ENCODE measurements at places on chromosomes 6 and 20.

DNA sequence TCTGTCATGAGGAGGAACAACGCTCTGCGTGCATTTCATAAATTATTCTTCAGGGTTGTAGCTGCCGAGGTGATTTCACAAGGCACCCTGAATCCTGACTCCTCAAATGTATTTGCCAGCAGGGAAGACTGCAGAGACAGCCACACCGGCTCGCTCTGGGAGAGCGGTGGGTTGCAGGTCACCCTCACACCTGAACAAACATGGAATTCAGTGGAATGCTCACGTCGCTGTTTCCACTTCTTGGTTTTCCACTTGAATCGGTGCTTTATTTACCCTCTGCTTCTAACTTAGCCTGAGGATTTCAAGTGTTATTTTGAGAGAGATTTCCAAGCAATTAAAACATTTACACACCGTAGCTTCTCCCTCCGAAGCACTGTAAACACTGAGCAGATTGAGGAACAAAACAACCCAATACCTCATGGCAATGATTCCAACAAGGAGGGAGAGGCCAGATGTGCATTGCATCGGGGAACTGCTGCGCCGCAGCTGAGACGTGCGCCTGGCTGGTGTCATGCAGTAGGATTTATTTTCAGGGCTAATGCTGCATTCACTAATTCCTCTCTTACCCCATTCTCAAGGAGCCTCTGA lies 59.5 kb upstream of the GGTLC1 start:
- no peak for DNase-seq

- DNase-seq = no peak
Measured at GRCh38 chr6:94785514-94785913, 791.8 kb upstream of the MANEA start.

- DNase-seq = no peak
Measured at GRCh38 chr6:14500809-14501208, 383.2 kb downstream of the CD83 start.

DNA sequence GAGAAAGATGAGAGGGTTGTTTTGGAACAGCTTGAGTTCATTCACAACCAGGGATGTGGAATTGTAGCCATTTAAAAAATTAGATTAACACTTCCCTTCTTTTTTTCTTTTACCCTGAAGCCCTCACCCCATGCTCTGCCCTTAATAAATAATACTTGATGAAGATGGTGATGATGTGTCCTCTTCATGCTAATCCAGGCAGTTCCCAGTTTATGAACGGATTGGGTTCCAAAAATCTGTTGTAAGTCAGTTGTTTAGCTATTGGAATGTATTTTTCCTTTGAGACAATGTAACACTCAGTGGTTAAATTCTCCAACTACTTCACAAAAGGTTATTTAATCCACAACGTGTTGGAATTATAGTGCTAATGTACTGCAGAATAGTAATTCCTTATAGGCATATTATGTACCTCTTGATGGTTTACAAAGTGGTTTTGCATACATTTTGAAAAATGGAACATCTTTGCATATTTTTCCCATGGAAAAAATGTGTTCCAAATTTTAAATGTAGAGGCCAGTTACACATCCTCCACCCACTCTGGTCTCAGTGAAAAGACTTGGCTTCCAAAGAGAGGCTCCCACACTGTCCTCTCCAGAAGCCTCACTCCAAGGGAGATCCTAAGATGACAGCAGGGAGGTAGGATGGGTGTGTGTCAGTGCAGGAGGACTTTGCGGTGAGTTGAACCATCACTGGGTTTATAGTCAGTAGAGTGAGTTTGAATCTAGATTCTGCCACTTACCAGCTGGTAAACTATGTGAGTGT lies 45.8 kb upstream of the CEP162 start:
- DNase-seq = no peak

DNA sequence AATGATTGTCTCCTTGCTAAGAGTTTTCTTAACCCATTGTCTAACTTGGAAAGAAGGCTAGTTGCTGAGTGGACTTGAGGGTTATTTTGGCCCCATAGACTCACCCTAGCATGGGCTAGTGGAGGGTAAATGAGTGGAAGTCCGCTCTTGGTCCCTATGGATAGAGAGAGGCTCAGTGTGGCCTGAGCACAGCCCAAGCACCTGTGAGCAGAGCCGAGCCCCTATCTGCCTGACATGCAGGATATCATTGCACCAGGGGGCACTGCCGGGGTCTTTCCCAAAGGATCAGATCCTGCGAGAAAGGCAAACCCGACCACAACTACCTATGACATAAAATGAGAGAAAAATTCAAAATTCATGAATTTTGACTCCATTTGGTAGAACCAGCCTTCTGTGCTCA lies 70.6 kb upstream of the GGTLC1 start:
- DNase-seq = no peak

DNA sequence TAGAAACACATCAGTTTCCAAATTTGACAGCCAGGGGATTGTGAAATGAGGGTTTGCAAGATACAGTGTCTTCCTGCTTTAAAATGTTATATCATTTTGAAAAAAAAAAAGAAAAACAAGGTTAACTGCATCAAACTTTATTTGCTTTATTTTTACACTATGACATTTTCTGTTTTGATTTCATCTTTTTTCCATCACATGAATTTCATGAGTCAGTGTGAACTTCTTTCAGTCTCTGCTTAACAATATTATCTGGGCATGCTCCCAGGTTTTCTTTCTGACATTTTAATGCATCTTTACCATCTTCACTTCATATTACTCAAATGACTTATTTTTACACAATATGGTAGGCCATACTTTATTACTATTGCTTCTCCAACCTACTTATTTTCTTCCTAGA lies 1.9 kb downstream of the NCOA7 start:
- no peak for DNase-seq

- DNase-seq = no peak
Measured at GRCh38 chr6:41408576-41408975, 73.2 kb downstream of the NCR2 start.

DNA sequence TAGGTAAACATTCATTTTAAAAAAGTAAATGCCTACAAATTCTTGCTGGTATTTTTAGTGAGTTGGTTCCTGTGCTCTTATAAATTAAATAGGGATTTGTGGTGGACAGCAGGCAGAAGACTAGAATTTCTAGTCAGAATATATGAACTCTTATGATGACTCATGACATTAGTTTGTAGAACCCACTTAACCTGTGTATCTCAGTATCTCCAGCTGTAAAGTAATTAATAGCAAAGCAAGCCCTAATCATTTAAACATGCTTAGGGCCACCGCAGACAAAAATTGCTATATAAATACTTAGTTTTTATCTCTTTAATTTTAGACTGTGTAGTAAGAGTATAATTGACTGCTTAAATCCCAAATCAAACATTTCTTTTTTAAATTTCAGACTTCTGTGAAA lies 2.4 kb downstream of the FAM135A start:
- DNase-seq = no peak

DNA sequence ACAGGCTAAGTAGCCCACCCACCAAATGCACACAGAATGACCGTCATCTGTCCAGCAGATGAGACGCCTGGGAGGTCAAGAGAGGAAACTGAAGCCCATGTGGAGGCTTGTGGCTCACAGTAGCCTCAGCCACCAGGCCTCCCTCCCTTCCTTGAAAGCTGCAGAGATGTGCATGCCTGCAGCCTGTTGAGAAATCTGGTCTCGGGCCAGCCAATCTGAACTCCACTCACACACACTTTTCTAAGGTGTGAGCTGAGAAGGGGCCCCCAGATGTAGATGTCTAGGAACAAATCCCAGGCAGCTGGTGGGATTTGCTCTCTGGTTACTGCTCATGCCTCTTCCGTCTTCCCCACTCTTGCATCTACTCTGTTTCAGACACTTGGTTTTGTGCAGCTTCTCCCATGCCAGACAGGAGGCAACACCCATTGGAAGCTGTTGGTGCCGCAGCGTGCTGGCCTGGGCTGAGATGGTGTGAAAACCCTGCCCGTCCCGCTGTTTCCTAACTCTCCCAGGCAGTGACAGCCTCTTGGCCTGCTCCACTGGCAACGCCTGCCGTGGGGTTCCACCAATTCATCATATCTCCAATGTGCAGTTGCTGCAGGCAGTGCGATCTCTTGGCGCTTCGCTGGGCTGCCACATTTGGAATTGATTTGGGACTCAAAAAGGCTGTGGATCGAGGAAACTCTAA lies 24.1 kb upstream of the PAX1 start:
- no peak for DNase-seq

- no peak for DNase-seq
Measured at GRCh38 chr6:111657146-111657545, 51.5 kb upstream of the TRAF3IP2 start.

- peak; percentile 11 for DNase-seq
Measured at GRCh38 chr6:35728683-35729678, 7.9 kb upstream of the ARMC12 start.

- DNase-seq = peak; percentile 97
Measured at GRCh38 chr6:31958741-31959739, at the start of the genes NELFE and SKIC2. TSS of gene NELFE (minus strand) at chr6:31958971. CDS start at chr6:31958446, 525 bp downstream. TSS of gene SKIC2 (plus strand) at chr6:31959175. CDS start at chr6:31959193, 18 bp downstream.

DNA sequence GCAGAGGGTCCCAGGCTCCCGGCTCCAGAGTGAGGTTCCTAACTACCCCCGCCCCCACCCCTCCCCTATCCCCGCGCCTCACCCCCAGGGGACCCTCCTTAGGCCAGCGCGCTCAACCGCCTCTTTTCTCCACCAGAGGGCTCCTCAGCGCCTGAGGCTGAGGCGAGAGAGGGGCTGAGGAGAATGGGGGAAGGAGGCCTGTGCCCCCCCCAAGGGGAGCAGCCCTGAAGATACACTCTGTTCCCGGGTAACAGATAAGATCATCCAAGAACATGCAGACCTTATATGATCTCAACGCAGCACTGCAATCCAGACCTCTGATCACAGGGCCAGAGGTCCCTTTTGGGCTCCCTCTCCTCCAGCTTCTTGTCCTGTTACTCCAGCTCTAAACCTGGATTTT lies 43.3 kb upstream of the MRPS10 start:
- no peak for DNase-seq

- DNase-seq = no peak
Measured at GRCh38 chr6:168193816-168194721, 115.1 kb upstream of the FRMD1 start.

DNA sequence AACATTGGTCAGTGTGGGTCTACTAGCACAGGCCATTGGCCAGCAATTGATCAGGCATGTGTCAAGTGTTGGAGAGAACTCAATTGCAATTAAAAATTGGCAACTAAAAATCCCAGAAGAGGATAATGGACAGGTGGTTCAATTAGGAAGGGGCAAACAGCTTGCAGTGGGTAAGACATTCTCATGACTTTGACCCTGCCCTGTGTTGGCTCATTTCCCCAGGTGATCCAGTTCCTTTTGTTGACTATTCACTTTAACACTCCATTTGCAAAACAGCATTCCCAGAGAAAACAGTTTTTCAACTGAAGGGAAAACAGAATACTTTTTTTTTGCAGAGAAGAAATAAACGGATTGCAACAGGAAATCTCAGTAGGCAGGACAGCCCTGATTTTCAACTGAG lies 28.9 kb upstream of the SCGN start:
- no peak for DNase-seq

DNA sequence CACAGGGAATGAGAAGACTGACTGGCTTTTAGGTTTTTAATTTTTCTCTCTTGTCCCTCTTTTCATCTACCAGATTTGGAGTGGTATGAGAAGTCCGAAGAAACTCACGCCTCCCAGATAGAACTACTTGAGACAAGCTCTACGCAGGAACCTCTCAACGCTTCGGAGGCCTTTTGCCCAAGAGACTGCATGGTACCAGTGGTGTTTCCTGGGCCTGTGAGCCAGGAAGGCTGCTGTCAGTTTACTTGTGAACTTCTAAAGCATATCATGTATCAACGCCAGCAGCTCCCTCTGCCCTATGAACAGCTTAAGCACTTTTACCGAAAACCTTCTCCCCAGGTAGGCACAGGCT lies 644 bp downstream of the MAD2L1BP start:
- DNase-seq = no peak

GRCh38 chr6:3128356-3129108 lies 10.0 kb downstream of the BPHL start:
- DNase-seq = no peak

- no peak for DNase-seq
Measured at GRCh38 chr6:484086-484745, 92.7 kb downstream of the IRF4 start.

DNA sequence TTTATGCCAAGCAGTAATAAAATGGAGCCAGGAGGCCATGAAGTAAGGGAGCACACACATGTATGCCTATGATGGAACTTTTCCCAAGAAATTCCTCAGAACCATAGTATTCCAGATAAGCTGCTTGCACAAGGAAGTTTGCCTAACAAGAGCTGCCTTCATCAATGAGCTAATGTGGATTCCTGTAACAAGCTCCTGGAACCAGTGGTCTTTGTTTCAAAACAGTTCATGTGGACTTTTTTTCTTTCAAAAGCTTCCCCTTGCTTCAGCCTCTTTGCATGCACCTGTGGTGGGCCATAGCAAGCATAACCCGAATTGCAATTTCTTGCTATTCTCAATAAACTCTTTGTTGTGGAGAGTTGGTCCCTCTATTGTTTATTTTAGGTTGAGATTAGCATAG lies 359.6 kb downstream of the UTRN start:
- DNase-seq = no peak

DNA sequence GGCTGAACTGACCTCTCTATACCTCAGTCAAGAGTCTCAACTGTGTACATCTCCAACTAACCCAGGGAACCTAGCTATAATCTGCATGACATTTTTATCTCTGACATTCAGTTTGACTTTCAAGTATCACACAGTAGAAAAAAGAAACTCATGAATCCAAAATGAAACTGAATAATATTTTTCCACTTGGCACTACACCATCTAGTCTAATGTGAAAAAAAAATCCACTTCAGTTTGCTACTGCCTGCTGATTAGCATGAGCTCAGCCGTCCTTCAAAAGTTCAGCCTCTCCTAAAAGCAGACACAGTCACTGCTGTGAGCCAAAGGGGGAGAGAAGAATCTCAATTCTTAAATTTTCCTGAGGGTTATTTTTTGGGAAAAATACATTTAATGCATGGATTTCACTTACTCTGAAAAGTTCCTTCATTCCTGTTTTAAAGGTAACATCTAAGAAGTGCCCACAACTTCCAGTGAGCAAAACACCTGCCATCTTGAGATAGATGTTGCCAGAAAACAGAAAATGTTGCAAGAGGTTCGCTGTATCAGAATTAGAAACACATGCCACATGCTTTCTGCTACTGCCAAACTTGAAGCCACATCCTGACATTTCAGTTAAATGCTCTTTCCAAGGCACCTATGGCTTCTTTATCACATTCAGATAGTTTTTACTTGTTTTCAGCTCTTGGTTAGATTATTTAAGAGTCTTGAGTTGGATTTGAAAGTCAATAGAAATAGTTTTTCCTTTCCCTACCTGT lies 95.4 kb downstream of the MKKS start:
- no peak for DNase-seq

DNA sequence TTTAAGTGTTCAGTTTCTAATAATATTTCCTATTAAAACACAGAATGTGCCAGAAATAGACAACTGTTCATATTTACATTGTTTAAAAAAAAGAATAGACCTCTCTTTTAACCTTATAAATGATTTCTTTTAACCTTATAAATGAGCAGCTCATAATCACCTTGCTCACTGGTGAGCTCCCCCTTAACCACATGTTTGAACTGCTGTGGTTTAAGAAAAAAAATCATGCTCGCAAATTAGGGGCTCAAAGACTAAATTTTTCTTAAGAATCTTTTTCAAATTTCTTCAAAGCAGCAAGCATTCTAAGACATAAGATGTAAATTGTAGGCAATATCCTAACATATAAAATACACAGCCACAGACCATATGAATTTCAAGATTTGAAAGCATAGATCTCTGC lies 32.8 kb downstream of the FAM8A1 start:
- no peak for DNase-seq

- no peak for DNase-seq
Measured at GRCh38 chr6:128432394-128432793, 88.0 kb downstream of the PTPRK start.

- DNase-seq = no peak
Measured at GRCh38 chr6:142800240-142800639, 144.7 kb downstream of the HIVEP2 start.

- no peak for DNase-seq
Measured at GRCh38 chr6:135046912-135047311, 7.7 kb downstream of the HBS1L start.

Data from NCI-H2081 (cell line).